ENCODE measurements at places on chromosomes 3 and 15. TPM values are rescaled to one million over a fixed set of nuclear protein-coding genes. Genes with fewer than 3 reads are reported as not detected.

Gene CDHR4
- total RNA-seq, result not detected

DNA sequence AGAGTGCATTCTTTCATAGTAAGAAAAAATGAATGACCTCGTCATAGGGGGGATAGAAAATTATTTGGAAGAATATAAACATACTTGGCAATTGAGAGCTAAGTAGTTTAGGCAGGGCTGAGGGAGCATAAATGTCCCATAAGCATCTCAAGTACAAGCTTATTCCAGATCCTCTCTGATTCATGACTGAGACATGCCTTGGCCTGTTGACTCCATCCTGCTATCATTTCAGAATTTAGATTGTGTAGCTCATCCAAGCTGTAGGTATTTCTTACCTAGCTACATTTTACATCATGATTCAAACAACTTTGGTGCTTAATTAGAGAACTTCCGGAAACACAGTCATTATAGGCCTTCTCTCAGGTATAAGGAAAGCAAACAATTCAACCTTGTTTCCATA, 12.3 kb downstream of the POGLUT1 start:
- no peak for DNase-seq
- no peaks in the 10 kb centered on the region for H3K4me1 ChIP-seq
- no peak overlapping the region for H3K4me3 ChIP-seq
- H3K27ac ChIP-seq, result no peak overlapping the region

Gene BRPF1
- 11.5 TPM for total RNA-seq

Gene GPR171
- 0.31 TPM for total RNA-seq

DNA sequence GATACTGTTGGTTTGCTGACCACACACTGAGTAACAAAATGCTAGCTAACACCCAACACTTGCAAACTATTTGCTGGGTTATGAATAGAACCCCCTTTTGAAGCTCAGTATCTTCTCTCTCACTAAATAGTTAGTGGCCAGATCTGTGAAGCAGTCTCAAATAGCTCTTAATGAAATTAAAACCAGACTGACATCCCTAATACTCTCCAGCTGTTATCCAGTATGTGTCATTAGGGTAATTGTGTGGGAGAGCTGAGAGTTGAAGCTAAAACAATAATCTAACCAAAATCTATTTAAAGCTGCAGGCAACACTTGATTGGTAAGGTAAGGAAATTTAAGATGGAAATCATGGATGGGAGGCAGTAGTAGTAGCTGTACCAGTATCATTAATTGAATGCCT, 110.4 kb upstream of the RORA start:
- no peak overlapping the region for H3K27ac ChIP-seq
- no peaks in the 10 kb centered on the region for H3K27me3 ChIP-seq
- H3K36me3 ChIP-seq, result no peaks in the 10 kb centered on the region

GRCh38 chr15:31111091-31111647, 9.6 kb upstream of the TRPM1 start:
- DNase-seq, result no peak
- H3K4me3 ChIP-seq, result no peak overlapping the region
- no peaks in the 10 kb centered on the region for H3K4me1 ChIP-seq
- H3K27me3 ChIP-seq, result no peaks in the 10 kb centered on the region
- H3K36me3 ChIP-seq, result no peaks in the 10 kb centered on the region
- no peak overlapping the region for H3K27ac ChIP-seq

DNA sequence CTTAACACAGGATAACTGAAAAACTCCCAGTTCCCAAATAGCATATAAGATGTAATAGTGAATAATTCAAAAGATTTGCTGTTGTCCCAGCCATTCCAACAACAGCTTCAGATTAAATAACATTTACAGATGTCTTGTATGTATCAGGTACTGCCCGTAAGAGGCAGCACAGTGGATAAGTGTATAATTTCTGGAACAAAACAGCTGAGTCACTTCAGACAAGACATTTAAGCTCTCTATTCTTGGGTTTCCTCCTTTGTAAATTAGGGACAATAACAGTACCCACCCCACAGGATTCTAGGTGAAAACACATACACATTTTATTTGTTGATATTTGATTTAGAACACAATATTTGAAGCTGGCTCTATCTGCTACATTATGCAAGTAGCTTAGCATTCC, 2.6 kb upstream of the WWTR1 start:
- H3K27ac ChIP-seq, result no peak overlapping the region
- H3K27me3 ChIP-seq, result no peaks in the 10 kb centered on the region
- H3K4me3 ChIP-seq, result no peak overlapping the region
- no peaks in the 10 kb centered on the region for H3K36me3 ChIP-seq
- H3K4me1 ChIP-seq, result peaks cover 26% of the 10 kb centered on the region
- DNase-seq, result no peak

Measured in heart right ventricle (tissue), 16 donors.